CD4-positive, alpha-beta T cell treated with Interferon alpha-2 for 1 hour (primary cell): ENCODE measurements at places on chromosomes 2 and 18.
A peak's percentile ranks its signal among the peaks of the same experiment; 100 is the strongest.

DNA sequence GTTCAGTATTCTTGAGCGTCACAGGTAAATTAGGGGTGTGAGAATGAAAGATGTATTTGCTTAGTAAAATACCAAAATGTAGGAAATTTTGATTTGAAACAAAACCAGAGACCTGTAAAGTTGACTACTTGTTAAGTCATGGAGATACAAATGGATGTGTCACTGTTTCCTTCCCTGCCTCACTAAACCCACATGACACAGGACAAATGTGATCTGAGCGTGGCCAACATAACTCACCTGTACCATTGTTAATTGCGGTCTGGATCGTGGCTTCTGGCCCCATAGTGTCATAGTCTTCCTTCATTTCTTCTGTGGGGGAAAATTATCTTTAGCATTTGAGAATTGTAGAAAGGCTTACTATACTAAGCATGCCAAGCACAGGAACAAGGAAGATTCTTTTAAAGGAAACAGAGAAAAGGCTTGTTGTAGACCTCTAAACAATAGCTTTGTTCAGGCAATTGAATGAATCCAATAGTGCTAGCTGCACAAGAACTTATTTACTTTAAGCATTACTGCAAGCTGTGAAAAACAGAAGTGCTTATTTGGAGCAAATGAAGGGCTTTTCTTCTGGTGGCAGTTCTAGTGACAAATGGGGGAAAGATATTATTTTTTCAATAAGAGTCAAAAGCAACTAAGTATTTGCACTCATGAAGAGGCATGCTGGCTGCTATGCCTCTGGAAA, 95.2 kb downstream of the ZEB2 start:
- no peak for DNase-seq

- no peak for DNase-seq
These were observed 19.7 kb downstream of the PKDCC start for GRCh38 chr2:42067521-42067920.

- DNase-seq: no peak
These were observed 13.1 kb downstream of the NT5DC4 start for GRCh38 chr2:112733871-112734270.

- no peak for DNase-seq
These were observed 210.8 kb upstream of the ZEB2 start for GRCh38 chr2:144730711-144731110.

GRCh38 chr2:173327421-173327820, 27.3 kb upstream of the CDCA7 start:
- no peak for DNase-seq

GRCh38 chr2:197307933-197308521, 2.6 kb downstream of the ANKRD44 start:
- DNase-seq: peak; percentile 44

GRCh38 chr2:156401861-156402260, 34.3 kb upstream of the GPD2 start:
- no peak for DNase-seq

DNA sequence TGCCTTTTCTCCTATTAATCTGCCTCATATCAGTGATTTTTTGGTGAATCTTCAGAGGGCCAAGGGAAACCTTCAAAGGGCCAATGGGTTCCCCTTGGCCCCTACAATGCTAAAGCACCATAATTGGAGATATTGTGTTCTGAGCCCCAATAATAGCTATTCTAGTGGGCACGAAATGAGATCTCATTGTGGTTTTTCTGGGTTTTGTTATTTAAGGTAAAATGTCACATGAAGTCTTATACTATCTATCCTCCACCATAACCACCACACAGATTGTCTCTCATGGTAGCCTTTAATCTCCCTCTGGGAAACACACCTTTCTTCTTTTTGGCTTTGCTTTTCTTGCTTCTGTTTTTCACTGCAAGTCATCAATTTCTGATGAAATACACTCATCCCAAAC, 152.8 kb downstream of the B3GNT2 start:
- no peak for DNase-seq

DNA sequence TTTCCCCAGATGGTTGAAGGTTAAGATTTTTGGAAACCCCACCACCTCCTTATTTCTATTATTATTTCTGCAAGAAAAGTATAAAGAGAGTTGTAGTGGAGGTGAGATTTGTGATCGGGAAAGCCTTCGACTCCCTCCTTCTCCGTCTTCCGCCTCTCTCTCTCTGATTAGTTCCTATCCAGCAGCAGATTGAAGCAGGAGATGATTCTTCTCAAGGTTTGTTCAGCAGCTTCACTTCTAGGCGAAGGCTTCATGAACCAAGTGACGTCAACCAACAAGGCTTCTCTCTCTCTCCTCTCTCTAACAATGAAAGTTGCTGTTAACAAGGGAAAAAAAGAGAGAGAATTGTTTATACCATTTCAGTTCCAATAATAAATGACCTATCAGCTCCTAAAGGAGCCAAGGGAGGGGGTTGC, at the start of gene BAZ2B:
Gene BAZ2B, minus strand, starts transcription at position 263 of the 416 bp plus-strand sequence. CDS start 137,829 bp downstream, outside the sequence.
- DNase-seq: peak; percentile 12

GRCh38 chr2:221554769-221555493, 17.2 kb downstream of the EPHA4 start:
- DNase-seq: peak; percentile 6

DNA sequence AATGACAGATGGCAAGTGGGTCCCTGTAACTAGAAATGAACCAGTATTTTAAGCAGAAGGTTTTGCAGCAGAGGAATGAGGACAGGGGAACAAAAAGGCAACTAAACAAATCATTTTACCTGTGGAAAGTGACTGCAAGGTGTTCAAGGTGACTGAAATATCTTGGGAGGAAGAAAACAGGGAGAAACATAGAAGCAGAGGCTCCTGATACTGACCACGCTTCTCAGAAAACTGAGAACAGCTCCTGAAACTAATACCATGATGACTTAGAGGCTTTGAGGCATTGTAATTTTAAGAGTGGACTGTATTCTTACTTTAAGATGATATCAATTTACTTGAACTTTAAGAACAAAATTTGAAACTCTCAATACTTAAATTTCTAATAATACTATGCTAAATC, at the start of gene DYTN:
Gene DYTN, minus strand, starts transcription at position 101 of the 400 bp plus-strand sequence. CDS start 117 bp downstream, outside the sequence.
- DNase-seq: no peak

DNA sequence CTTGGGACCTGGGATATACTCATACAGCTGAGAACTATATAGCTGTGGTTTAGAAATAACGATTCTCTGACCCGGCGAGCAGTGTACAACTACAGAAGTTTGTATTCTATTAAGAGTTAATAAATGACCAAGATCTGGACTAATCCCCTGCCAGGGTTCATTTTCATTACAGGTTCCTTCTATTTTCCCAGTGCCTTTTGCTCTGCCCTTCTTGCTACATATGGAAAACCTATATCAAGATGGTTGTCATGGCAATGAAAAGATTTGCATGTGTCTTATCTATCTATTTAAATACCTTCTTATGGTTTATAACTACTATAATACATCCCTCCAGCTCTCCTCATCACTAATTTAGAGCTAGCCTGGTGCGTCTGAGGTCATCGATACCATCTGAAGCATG, 965.2 kb downstream of the BCL11A start:
- DNase-seq: no peak

DNA sequence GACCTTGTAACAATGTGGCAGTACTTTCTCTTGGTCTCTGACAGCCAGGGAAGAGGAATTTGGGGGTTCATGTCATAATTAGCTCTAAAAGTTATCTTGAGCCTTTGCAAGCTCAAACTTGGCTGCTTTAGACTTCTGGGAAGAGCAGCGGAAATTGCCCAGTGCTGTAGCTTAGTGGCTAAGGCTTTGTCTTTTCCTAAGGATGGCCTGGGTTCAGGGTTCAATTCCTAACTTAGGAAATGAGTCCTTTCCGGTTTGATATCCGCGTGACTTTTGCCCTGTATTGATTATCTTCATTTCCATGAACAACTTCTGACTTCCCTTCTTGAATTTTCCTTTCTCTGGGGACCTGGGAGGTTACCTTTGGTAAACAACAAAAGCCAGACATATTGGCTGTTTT, 961.0 kb downstream of the CNTNAP5 start:
- DNase-seq: no peak

DNA sequence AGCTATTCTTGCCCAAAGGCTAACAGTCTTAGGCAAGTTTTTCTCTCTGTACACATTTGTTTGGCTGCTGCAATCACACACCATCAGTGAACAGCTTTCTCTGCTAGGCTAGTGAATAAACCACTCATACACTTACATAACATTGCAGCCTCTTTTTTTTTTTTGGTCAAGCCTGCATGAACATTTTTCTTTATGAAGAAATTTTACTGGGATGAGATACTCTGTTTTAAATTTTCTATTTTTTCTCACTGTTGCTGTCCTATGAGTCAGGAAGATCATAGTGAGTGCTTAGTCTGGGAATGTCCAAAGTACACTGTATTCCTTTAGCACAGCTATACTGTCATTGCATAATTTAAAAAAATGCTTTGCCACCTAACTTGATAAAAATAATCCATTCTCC, 58.5 kb downstream of the ROCK1 start:
- no peak for DNase-seq

GRCh38 chr2:95281786-95282185, 7.5 kb downstream of the PROM2 start:
- DNase-seq: no peak

GRCh38 chr2:53777134-53777533, 9.5 kb downstream of the CHAC2 start:
- no peak for DNase-seq

GRCh38 chr18:7307030-7307429, 76.1 kb downstream of the LRRC30 start:
- DNase-seq: no peak

DNA sequence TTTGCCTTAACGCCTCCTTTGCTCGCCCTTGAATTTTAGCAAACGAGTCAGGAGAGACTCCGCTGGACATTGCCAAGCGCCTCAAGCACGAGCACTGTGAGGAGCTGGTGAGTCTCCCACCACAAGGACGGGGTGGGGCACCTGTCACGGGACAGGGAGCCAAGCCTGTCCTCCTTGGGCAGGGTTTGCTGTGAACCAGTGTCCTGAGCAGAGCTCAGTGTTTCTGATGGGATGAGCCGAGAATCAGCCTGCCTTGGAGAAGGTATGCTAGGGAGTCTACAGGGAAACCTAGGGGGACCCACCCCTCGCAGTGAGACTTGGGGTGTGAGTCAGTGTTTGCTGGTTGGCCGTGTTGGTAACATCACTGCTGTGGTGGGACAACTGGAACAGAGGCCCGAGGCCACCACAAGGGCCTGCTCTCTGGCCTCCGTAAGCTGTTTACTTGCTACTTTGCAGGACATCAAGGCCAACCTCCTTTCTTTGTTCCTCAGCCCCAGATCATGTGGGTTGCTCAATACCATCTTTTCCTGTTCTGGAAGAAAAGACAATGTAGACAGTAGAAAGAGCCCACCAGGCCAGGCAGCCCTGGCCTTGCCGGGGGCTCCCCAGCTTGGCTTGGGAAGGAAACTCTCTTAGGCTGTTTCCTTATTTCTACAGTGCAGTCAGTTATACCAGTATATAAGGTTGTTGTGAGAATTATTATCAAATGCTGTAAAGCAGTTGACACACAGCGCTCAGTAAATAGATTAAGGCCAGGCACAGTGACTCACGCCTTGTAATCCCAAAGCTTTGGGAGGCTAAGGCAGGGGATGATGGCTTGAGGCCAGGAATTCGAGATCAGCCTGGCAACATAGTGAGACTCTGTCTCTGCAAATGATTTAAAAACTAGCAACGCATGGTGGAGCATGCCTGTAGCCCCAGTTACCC, 42.4 kb downstream of the ITGB1BP1 start:
- DNase-seq: no peak

DNA sequence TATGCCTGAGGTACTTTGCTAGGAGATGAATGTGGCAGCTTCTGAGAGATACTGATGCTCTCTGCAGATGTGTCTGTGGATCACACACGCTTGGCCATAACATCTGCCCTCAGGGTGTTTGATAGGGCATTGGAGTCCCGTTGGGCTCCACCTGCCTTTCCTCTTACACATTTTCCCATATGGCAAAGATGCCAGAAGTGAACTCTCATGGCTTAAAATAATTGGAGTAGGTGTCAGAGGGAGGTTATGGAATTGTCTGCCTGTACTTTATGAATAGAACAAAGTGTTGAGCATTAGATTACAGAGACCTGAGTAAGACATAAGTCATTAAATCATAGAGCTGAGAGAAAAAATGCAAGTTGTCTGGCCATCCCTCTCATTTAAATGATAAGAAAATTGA, 75.3 kb upstream of the PNPT1 start:
- no peak for DNase-seq

GRCh38 chr2:20481798-20482405, 35.0 kb downstream of the RHOB start:
- DNase-seq: no peak

DNA sequence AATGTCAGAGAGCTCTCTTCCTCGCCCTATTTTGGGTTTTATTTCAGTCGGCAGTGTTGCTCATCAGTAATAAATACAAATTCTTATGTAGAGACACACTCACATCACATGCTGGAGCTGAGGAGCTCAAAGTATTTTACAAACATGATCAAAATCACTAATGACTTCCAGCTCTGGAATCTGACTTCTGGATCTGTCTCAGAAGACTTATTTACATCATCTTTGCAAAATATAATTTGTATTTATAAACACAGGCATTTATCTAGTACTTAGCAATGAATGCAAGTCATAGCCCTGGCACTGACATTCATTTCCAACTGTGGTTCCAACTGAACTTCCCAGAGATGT, 327.1 kb downstream of the NCKAP5 start:
- DNase-seq: no peak

DNA sequence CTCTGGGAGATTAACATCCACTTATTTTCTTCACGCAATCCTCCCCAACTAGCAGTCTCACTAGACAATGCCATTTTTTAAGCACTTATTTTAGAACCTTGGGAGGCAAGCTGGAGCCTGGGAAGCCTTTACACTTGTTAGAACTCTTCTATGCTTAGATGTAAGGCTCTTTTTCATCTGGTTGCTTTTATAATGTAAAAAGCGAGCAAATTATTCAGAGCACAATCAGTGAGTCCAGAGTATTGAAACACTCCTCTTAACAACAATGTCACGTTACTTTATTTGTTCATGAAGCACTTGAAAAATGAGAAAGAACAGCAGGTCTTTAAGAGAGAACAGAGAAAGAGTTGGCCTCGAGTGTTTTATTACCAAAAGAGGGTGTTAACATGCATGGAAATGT, 84.1 kb upstream of the SLC8A1 start:
- no peak for DNase-seq

GRCh38 chr18:79378536-79379250, 17.0 kb upstream of the NFATC1 start:
- peak; percentile 86 for DNase-seq

DNA sequence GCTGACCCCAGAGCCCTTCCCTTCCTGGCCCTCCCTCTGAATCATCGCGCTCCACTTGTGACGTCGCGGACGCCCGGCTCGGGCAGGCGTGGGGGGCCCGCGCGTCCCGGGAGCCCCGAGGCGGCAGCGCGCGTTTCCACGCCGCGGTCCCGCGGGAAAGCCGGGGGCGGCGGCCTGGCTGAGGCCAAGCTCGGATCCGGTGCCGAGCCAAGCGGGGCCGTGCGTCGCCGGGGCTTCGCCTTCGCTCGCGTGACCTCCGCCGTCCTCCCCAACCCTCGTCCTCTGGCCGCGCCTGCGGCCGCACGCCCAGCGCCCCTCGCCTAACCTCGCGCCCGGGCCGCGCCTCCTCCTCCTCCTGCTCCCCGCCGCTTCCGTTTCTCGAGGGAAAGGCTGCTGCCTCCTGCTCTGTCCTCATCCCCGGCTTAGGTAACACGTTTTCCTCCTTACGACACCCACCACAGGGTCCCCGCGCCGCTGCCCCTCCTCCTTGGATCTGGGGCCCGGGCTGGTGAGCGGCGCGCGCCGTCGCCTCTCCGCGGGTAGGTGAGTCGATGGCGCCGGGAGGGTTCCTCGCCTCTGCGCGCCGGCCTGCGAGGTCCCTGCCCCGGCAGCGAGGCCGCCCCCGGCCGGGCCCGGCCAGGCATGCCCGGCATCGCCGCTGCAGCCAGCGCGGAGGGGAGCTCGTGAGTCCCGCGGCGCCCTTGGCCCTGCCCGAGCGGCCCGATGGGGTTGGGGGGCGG, at the start of gene INPP1:
Gene INPP1, plus strand, starts transcription at position 54 of the 740 bp plus-strand sequence. CDS start 16,514 bp downstream, outside the sequence.
- DNase-seq: peak; percentile 52

GRCh38 chr2:64119369-64119768, 24.9 kb downstream of the PELI1 start:
- no peak for DNase-seq
